ENCODE measurements at places on chromosomes 4 and X.

DNA sequence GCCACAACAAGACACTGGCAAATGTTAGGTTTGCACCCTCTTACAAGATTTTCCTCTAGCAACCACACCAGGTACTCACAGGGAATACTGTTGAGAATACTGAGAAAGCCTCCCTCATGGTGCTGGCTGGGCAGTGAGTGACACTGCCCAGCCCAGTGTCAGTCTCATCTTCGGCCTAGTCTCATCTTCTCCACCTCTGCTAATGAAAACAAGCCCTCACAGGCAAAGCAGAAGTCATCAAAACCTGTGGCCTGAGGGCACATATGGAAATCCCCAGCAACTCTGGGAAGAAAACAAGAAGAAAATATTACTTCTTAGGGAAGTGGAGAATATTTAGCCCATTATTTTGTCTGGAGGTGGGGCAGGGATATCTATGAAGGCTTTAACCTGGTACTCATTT lies 7.9 kb upstream of the ADAM29 start:
- DNase-seq: no peak

GRCh38 chr4:174528226-174528625 lies 5.9 kb upstream of the HPGD start:
- no peak for DNase-seq

- no peak for DNase-seq
These were observed 283.5 kb downstream of the C4orf33 start for GRCh38 chr4:129379429-129379828.

DNA sequence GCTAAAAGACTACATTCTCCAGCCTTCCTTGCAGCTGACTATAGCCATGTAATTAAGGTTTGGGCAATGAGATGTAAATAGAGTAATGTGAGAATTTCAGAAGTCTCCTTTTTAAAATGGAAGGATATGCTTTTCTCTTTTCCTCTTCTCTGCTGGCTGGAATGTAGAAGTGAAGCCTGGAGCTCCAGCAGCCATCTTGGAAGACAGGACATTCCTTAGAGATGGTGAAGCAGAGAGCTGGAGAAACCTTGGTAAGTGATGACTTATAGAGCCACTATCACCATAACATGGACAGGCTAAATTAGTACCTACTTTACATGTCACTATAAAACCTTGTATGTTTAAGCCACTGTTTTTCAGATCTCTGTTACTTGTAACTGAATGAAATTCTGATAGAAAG lies 48.0 kb downstream of the RASL11B start:
- DNase-seq: no peak

- DNase-seq: no peak
These were observed 16.3 kb downstream of the RNF128 start for GRCh38 chrX:106742805-106743204.

DNA sequence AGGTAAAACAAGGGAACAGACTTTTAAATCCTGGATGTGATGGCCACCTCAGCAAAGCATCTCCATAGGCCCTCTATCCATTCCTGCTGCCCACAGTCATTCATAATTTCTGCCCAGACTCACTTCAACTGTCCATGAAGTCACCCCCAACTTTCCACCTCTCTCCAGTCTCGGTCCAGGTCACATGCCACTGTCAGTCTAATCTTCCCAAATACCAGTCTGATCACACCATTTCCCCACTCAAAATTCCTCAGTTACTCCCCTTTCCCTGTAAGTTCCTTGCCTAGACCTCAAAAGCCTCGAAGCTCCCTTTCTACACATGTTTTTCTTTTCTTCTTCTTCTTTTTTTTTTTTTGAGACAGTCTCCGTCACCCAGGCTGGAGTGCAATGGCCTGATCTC lies 51.2 kb upstream of the HOPX start:
- DNase-seq: no peak

DNA sequence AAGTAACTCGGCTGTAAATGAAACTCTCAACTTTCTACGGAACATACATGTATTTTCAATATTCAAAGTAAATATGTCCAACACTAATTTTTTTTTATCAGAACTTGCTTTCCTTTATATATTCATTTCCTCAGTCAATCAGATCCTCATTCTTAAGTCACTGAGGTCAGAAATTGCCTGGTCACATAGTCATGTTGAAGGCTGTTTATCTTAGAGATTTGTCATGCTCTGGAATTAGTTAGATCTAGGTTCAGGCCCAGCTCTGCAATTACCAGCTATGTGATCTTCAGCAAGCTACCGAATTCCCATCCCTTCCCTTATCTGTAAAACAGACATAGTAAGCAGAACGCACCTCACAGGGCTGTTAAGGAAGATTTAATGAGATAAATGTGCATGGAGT lies 228.8 kb downstream of the SPCS3 start:
- DNase-seq: no peak

DNA sequence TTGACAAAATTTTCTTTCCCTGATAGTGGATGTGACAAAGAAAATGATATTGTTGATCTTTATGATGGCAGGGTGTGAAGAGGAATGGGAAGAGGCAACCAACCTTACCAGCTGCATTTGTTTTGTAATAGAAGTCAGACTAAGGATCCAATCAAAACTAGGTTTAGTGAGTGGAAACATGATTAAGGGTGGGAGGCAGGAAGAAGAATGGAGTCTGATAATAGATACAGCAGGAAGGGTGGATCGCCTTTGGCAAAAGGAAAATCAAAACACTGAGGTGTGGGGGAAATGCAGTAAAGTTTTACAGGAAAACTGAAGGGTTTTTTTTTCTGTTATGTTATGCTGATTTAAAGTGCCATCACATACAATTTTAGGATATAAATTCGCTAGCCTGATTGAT lies 3.4 kb downstream of the CLIC2 start:
- no peak for DNase-seq

DNA sequence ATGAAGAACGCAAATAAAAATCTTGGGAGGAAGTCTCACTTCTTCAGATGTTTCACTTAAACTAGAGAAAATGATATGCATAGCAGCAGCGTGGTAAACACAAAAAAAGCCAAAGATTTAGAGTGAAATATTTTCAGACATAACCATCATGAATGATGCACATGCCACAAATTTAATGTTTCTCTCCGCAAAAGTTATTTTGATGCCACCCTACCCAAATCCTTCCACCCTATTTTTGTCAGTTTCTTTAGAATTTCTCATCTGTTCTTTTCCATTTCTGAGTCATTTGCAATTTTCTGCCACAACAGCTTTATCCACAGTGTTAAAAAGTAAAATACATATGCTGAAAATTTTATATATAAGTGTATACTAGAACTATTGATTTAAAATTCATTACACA lies 1663.7 kb upstream of the ADGRL3 start:
- DNase-seq: no peak

DNA sequence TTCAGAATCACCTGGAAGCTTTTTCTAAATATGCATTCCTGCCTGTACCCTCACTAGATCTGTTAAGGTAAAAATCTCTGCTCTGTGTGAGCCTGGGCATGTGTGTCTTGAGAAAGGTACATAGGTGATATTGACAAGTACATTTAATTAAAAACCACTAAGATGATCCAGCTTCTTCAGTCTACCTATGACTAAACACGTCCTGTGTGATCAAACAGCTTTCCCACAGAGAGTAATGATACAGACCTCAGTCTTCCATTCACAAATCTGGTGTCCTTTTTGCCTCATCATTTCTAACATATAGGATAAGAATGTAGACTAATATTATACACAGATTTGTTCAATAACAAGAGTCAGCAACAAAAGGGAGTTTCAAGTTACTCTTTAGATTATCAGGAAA lies 42.6 kb downstream of the GALNT7 start:
- no peak for DNase-seq

GRCh38 chr4:67624939-67625338 lies 66.4 kb downstream of the STAP1 start:
- no peak for DNase-seq

DNA sequence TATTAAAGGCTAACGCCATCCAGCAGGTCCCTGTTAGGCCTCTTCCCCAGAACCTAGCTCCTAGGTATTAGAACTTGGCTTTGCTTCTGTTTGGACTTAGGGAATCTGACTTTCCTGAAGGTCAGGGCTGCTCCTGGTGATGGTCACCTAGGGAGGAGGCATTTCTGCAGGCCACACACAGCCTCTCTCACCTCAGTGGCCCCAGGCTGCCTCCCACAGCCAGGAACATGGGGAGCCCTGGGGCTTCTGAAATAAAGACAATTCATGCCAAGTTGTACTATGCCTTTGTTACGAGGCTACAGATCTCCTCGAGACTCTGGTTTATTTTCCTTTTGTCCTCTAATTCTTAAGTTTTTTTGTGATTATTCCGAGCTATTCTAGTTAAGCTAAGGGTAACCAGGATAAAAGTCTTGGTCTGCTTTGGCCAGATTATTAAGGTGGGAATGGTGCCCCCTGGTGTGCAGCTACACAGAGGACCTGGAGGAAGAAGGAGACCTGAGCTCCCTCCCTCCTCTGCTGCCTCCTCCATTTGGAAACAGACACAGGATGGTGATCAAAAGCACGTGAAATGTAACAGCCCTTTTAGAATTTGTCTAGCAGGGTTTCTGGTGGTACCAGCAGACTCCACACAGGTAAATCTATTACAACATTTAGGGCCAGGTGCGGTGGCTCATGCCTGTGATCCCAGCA lies 131.0 kb downstream of the DCLK2 start:
- no peak for DNase-seq

DNA sequence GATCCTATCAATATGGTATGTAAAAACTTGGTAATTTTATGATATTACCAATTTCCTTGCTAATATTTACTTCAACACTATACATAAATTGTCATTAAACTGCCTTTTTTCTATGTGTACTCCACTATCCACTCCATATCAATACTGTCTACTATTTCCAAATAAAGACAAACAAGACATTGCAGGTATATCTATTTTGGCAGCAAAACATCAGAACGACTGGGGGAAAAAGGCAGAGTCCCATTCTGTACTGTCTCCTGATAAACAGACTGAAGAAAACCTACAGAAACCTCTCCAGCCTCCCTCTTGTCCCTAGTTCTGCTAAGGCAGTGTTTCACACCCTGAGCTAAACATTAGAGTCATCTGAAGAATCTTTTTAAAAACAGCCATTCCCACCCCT lies 96.6 kb downstream of the ATRX start:
- DNase-seq: no peak

DNA sequence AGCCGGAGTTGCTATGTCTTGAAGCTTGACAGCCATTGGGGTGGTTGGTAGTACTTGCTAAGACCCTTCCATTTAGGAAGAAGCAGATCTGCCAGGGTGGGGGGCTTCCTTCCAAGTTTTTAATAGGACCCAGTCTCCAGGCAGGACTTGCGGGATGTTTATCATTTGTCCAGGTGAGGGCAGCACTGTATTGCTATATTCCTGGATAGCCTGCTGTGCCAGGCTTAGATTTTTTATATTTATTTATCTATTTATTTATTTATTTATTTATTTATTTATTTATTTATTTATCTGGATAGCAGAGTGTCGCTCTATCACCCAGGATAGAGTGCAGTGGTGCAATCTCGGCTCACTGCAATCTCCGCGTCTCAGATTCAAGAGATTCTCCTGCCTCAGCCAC lies 87.4 kb upstream of the CT45A1 start:
- no peak for DNase-seq

GRCh38 chrX:42946544-42947194 lies 168.7 kb upstream of the PPP1R2C start:
- no peak for DNase-seq

GRCh38 chr4:2767705-2768074 lies 11.6 kb upstream of the TNIP2 start:
- DNase-seq: no peak

GRCh38 chrX:1601051-1601767 lies 9.8 kb downstream of the AKAP17A start:
- DNase-seq: no peak

DNA sequence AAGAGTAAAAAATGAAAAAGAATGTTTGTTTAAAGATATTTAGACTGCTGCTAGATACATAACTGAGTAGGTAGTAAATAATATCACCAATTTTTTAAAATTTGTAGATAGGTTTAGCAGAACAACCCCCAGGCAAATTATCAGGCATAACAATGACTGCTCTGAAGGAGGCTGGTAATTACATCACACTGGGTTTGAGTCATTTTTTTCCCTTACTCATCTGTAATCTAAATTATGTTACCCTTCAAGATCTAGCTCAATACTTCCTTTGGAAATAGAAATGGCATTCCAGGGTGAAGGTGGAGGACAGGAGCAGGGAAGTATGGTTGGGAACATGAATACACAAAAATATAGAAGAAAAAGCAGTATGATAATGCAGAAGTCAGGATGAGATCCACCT lies 431.6 kb upstream of the MAOA start:
- no peak for DNase-seq

DNA sequence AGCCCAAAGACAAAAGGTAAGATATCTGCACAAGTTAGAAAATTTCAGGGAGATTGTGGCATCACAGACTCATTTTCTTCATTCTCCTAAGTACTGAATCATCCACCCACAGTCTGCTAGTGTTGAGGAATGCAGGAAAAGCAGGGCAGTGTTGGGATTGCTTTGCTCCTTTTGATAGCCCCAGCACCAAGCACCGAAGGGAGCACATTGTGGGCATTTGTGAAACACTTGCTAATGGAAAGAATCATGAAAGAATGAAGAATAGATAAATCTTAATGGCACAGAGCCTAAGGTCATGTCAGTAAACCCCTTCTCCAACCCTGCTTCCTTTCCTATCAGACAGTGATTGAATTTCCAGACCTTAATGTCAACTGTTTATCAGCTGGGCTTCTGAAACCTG lies 103.1 kb upstream of the GPRIN3 start:
- no peak for DNase-seq

GRCh38 chr4:24650849-24651640 lies 66.7 kb upstream of the DHX15 start:
- DNase-seq: no peak

- DNase-seq: no peak
These were observed 101.8 kb downstream of the NEK1 start for GRCh38 chr4:169510617-169511016.

DNA sequence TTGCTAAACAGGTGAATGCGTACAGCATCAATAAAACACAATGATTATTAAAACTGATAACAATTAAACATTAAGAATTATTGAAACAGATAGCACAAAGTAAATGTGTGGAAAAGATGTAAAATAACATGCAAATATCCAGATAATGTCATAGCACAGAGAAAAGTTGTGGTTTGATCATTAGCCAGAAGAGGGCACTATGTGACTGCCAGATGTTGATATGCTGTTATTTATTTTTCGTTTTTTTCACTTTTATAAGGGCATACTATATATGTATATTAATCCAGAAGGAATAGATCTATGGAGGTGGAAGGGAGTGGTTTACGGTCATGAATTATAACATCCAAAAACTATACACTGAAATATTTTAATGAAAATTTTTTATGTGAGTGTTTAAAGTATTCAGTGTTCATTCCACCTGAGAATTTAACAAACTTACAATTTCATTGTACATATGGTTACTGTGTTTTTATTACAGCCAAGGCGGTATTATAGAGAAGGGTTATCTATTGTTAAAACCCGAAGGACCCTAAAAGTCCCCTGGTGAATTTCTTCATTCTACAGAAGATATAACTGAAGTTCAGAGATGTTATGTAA lies 211.9 kb upstream of the UGT8 start:
- no peak for DNase-seq

DNA sequence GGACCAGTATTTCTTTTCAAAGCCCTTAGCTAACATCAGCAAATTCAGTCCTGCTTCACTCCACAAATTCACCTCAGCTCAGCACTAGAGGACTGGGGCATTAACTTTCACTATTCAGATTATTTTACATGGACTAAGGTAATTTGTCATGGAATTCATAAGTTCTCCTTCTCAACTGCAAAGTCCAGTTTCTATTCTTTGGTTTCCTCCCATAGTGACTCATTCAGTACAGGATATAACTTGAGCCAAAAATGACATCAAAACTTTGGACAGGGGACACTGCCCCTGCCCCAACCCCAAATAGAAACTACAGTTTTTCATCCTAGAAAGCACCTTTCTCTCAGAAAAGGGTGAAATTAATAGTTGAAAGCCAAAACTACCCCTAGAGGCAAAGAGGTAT lies 52.7 kb downstream of the COX7B2 start:
- no peak for DNase-seq
